Left lung (tissue), 14 donors: ENCODE measurements at places on chromosomes 2 and 18. TPM values are rescaled to one million over a fixed set of nuclear protein-coding genes. Genes with fewer than 3 reads are reported as not detected.

DNA sequence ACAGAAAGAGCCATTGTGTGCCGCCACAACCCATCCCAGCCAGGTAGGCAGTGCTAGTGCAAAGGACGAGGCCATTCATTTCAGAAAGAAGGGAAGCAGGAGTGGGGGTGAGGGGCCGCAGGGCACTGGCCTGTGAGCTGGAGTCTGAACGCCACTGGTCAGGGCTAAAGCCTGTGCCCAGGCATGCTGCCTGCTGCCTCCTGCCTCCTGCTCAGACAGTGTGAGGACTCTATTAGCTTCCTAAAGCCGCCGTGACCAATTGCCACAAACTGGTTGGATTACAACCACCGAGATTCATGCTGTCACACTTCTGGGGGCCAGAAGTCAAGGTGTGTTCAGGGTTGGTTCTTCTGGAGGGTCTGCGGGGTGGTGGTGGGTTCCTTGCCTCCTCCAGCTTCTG, 21.2 kb downstream of the ACKR3 start:
- no peaks in the 10 kb centered on the region for H3K27me3 ChIP-seq
- no peaks in the 10 kb centered on the region for H3K36me3 ChIP-seq
- H3K4me3 ChIP-seq: no peak overlapping the region
- no peak for DNase-seq
- no peak overlapping the region for H3K27ac ChIP-seq

DNA sequence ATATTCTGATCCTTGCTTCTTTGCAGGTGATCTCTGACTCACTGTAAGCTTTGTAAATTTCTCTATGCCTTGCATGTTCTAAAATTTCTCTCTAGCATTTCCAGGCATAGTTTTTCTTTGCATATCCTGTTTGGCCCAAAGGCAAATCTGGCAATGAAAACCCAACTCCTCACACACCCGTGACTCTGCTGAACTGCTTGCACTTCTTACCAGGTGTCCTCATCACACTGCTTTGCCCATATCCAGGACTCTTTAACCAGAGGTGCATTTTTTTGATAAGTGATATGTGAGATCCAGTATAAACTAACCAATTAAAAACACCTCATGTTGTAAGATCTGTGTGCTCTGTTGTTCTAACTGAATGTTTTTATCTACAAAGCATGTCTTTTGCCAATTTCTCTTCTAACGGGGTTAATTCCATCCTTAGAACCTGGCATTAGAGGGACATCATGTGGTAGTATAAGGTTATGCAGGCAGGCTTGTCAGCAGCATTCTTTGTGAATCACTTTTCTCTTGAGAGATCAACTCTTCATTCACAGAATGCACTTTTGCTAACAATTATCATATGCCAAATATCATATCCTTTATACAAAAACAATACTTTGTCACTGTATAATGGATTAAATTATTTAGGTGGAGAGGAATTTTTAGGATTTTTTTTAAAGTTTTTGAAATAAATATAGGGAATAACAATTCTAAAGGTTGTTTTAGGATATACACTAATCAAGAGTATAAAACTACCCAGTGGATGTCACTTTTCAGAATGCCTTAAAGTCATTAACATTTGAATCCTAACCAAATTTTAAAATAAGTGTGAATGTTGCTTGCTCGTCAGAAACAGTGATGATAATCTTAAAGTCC, 20.8 kb upstream of the TMX3 start:
- no peak overlapping the region for H3K4me3 ChIP-seq
- H3K27me3 ChIP-seq: no peaks in the 10 kb centered on the region

GRCh38 chr2:145058457-145058856, 538.5 kb upstream of the ZEB2 start:
- H3K36me3 ChIP-seq: no peaks in the 10 kb centered on the region
- no peak for DNase-seq
- no peak overlapping the region for H3K4me3 ChIP-seq
- no peaks in the 10 kb centered on the region for H3K27me3 ChIP-seq

GRCh38 chr2:33917252-33917651, 318.2 kb upstream of the FAM98A start:
- no peak for DNase-seq
- H3K27ac ChIP-seq: no peak overlapping the region
- no peak overlapping the region for H3K4me3 ChIP-seq
- no peaks in the 10 kb centered on the region for H3K4me1 ChIP-seq
- H3K27me3 ChIP-seq: no peaks in the 10 kb centered on the region

GRCh38 chr18:11055721-11056120, 93.6 kb downstream of the PIEZO2 start:
- DNase-seq: no peak
- H3K27ac ChIP-seq: no peak overlapping the region
- H3K36me3 ChIP-seq: no peaks in the 10 kb centered on the region
- no peak overlapping the region for H3K4me3 ChIP-seq

DNA sequence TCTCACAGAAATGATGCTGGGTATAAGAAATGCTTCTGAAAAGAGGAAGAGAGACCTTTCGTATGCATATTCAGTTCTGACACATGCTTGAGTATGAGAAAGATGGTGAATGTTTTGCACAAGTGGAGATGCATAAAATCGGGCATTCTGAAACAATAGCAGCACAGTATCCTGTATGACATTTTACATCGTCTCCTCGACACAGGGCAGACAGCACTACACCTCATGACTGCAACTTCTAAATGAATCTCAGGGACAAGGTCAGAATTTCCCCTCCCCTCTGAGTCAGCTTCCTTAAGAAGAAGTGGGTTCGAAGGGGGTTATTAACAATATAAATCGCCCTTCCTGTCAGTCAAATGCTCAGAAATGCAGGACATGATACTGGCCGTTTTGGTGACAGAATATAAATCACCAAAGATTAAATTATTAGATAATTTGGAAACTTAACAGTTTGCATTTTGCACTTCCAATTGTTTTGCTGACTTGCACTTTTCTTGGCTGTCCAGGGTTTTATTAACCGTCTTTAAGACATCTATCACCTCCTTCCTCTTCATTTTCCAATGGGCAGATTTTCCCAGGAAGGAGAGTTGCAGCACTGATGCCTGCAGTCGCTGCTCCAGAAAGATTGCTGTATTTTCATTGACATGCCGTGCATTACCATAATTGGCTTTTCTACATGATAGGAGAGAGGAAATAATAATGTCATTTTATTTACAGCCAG, 57.2 kb downstream of the TSHZ1 start:
- no peaks in the 10 kb centered on the region for H3K4me1 ChIP-seq
- H3K27ac ChIP-seq: no peak overlapping the region
- no peaks in the 10 kb centered on the region for H3K36me3 ChIP-seq
- no peak overlapping the region for H3K4me3 ChIP-seq
- no peaks in the 10 kb centered on the region for H3K27me3 ChIP-seq

DNA sequence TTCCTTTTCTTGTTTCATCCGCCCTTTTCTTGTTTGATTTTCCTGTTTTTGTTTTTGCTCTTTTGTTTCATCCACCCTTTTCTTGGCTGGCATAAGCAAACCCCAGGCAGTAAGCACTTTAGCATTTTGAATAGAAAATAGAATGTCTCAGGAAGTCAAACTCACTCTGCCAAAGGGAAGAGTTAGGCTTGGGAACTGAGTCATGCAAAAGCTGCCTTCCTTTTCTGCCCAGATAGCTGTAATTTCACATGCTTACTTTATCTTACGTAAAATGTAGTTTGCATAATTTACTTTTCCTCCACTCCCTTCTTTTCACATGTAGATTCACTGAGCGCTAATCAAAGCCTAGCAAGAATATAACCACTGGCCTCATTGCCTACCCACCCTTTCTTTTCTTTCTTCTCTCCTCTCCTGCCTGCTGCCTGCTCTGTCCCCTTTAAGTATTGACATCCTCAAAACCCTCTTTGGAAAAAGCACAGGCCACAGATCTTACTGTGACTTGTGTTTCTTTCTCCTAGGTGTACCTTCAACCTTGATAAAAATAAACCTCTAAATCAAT, 48.4 kb downstream of the CNGA3 start:
- DNase-seq: no peak
- no peaks in the 10 kb centered on the region for H3K36me3 ChIP-seq
- no peak overlapping the region for H3K27ac ChIP-seq

DNA sequence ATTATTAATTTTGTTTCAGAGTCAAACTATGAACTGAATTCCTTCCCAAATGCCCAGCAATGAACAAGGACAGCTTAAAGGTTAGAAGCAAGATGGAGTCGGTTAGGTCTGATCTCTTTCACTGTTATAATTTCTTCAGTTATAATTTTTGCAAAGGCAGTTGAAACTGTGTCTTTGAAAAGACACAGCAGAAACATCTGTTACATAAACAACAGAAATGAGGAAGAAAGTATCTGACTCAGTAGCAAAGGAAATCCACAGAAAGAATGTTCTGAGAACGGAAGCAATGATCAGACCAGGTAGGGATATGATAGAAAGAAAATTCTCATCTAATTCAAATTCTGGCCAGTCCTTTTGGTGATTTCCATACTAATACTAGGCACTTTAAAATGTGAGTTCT, 5.2 kb upstream of the RMC1 start:
- no peak overlapping the region for H3K4me3 ChIP-seq
- no peaks in the 10 kb centered on the region for H3K36me3 ChIP-seq
- peaks cover 34% of the 10 kb centered on the region for H3K4me1 ChIP-seq
- no peak for DNase-seq
- no peaks in the 10 kb centered on the region for H3K27me3 ChIP-seq

GRCh38 chr2:241762321-241762932, 14.2 kb upstream of the GAL3ST2 start:
- DNase-seq: peak; percentile 10
- no peaks in the 10 kb centered on the region for H3K27me3 ChIP-seq
- peaks cover 28% of the 10 kb centered on the region for H3K36me3 ChIP-seq
- H3K4me3 ChIP-seq: no peak overlapping the region
- no peak overlapping the region for H3K27ac ChIP-seq
- no peaks in the 10 kb centered on the region for H3K4me1 ChIP-seq

DNA sequence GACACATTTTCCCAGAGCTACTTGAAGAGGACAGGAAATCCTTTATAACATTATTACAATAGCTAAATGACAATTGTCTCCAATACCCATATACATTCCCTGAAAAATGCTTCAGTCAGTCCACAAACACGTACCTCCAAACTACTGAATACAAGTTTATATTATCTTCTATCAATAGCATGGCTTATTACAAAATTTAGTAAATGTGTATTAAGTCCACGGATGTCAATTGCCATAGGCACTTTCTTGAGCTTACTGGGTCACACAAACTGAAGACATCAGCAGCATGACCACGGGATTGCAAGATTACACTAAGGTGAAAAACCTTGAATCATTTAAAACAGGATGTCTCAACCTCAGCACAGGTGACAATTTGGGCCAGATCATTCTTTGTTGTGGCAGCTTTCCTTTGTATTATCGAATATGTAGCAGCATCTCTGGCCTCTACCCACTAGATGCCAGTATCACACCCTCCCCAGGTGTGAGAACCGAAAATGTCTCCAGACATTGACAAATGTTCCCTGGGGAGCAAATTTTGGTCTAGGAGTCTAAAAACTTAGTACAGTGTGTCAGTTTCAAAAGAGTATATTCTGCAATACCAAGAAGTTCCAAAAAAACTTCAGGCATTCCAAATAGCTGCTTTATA, 1.4 kb downstream of the MBD2 start:
- no peak for DNase-seq
- H3K27ac ChIP-seq: no peak overlapping the region
- no peaks in the 10 kb centered on the region for H3K27me3 ChIP-seq
- no peaks in the 10 kb centered on the region for H3K36me3 ChIP-seq

DNA sequence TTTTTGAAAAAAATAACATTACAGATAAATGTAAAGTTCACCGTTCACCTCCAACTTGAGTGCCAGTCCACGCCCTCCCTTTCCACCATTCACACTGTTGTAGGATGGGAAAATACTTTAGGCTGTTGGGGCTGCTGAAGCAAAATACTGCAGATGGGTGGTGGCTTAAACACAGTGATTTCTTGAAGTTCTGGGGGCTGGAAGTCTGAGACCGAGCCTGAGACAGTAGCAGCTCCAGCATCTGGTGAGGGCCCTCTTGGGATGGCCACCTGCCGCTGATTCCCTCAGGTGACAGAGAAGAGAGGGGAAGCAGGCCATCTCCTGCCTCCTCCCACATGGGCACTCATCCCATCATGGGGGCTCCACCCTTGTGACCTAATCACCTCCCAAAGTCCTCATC, 17.7 kb downstream of the ALLC start:
- no peak overlapping the region for H3K4me3 ChIP-seq
- peaks cover 6% of the 10 kb centered on the region for H3K27me3 ChIP-seq
- no peak for DNase-seq
- no peaks in the 10 kb centered on the region for H3K4me1 ChIP-seq
- no peaks in the 10 kb centered on the region for H3K36me3 ChIP-seq

DNA sequence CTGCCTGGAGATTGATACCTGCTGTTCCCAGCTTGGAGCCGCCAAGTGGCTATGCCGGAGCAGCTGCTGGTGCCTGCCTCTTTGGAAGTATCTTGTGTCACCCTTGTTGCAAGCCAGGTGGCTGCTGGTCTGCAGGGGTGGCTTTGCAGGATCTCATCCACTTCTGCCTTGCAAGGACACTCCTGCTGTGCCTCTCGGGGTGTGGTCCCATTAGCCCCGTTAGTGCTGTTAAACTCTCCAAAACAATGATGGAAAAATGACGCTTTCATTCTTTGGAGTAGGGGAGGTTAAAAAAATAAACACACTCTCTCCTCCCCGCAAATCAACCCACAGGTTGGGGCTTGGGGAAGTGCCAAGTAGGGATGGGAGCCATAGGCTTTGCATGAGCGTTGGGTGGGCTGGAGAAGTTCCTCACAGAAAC, 352.8 kb downstream of the RNF144A start:
- no peaks in the 10 kb centered on the region for H3K27me3 ChIP-seq
- no peaks in the 10 kb centered on the region for H3K4me1 ChIP-seq
- DNase-seq: no peak

DNA sequence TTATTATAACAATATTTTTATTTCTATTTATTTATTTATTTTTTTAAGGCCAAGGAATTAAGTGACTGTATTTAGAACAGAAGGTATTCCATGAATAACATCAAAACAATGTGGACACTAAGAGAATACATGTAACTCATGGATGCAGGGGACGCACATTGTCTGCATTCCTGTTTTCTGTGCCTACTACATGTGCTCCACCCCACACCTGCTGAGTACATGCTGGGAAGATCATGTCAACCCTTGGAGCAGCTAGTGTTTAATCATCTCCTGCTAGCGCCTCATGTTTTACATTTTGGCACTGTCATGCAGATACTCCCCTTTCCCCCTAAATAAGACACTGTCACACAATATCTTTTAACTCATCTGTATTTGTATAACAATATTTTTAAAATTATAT, 29.3 kb downstream of the DPYSL5 start:
- no peaks in the 10 kb centered on the region for H3K4me1 ChIP-seq
- H3K27ac ChIP-seq: no peak overlapping the region
- H3K27me3 ChIP-seq: peaks cover 22% of the 10 kb centered on the region
- no peak for DNase-seq
- no peaks in the 10 kb centered on the region for H3K36me3 ChIP-seq
- no peak overlapping the region for H3K4me3 ChIP-seq

Gene M1AP
- polyA plus RNA-seq: 0.14 TPM

Gene LRRTM1
- 2.0 TPM for polyA plus RNA-seq

Gene TUBA4B
- polyA plus RNA-seq: 3.4 TPM

Gene CTLA4
- 0.31 TPM for polyA plus RNA-seq

Gene WDSUB1
- polyA plus RNA-seq: 15.4 TPM

Gene MPP4
- polyA plus RNA-seq: 0.20 TPM
